HCEC 1CT (cell line): ENCODE measurements at places on chromosomes 3 and 15.
A peak's percentile ranks its signal among the peaks of the same experiment; 100 is the strongest.

GRCh38 chr15:98827217-98827616 is 178.9 kb downstream of the IGF1R start:
- DNase-seq: no peak

DNA sequence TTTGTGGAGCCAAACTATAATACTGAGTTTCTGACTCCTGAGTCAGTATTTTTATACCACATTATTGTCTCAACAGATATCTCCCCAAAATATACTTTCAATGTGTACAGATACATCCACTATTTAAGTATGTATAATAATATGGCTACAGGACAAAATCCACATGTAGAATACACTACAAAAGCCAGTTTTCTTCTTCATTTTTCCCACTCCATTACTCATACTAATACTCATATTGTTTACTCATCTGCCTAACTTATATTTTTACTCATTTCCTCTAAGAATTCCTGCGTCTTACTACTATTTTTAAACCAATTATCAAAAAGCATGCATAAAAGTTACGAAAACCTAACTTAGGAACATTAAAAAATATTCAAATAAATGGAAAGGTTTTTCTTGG is 440.8 kb downstream of the ZNF385D start:
- DNase-seq: peak; percentile 46

DNA sequence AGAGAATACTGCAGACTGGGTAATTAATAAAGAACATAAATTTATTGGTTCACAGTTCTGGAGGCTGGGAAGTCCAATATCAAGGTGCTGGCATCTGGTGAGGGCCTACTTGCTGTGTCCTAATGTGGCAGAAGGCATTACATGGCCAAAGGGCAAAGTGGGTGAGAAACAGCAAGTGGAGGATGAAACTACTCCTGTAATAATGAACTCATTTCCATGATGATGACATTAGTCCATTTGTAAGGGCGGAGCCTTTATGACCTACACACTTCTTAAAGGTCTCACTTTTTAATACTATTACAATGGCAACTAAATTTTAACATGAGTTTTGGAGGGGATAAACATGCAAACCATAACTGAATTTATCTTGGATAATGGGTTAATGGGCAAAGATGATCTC is 139.6 kb upstream of the SGO1 start:
- no peak for DNase-seq

DNA sequence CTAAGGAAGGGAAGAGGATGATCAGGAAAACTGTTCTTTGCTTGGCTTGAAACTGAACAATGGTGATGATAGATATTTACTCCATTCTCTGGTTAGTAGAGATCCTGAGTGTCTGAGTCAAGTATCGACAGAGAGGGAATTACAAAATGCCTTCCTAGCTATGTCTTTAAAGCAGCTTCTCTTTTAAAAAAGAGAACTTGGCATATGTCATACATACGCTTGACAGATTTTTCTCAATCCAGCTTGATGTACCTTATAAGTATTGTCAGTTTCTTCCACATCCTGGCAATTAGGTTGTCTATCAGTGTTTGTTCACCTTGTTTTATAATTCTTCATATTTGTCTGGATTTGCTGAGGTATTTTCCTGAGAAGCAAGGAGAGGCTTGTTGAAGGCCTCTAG is 5.0 kb upstream of the EPHB1 start:
- DNase-seq: no peak

- DNase-seq: peak; percentile 32
Measured at GRCh38 chr3:12353796-12354525, 65.1 kb downstream of the PPARG start.
